ENCODE measurements at places on chromosomes 12 and 14. TPM values are rescaled to one million over a fixed set of nuclear protein-coding genes. Genes with fewer than 3 reads are reported as not detected.

- peak; percentile 84 for DNase-seq
- H3K36me3 ChIP-seq, result no peaks in the 10 kb centered on the region
- H3K4me1 ChIP-seq, result peaks cover 15% of the 10 kb centered on the region
- H3K4me3 ChIP-seq, result peak within 1 kb of the TSS; percentile 92
Observed at GRCh38 chr12:32106517-32107358, at the start of gene BICD1. Gene BICD1, plus strand, starts transcription at chr12:32106847. Its CDS starts 485 bp downstream, at chr12:32107332.

DNA sequence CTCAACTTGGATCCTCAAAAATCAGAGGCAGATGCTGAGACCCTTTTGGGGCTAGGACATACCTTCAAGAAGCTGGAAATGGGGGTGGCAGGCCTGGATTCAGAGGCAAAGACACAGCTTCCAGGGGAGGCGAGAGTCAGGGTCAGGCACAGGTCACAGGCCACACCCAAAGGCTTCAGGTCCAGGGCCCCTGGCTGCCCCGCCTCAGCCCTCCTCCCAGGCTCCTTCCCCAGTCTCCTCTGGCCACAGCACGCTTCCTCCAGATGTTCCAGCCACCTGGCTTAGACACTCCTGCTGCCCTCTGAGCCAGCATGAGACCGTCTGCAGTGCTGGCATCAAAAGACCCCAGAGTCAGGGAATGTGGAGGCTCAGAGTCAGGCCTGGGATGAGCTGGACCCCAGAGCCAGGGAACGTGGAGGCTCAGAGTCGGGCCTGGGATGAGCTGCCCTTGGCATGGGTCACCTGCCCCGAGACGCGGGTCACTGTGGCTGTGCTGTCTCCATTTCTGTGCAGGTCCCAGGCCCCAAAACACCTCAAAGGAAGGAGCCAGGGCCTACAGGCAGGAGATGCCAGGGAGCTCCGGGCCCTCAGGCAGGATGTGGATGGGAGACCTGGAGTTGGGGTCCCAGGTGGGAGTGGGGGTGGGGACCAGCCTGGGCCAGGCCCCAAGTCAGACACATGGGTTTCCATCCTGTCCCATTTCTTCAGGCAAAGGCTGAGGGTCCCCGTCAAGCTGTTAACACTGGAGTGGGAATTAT lies 58.9 kb downstream of the DIO3 start:
- H3K4me3 ChIP-seq, result no peak overlapping the region
- no peaks in the 10 kb centered on the region for H3K36me3 ChIP-seq
- DNase-seq, result no peak
- H3K27me3 ChIP-seq, result no peaks in the 10 kb centered on the region
- no peak overlapping the region for H3K27ac ChIP-seq
- no peaks in the 10 kb centered on the region for H3K4me1 ChIP-seq

GRCh38 chr12:8667270-8667669 lies 4.6 kb upstream of the MFAP5 start:
- H3K4me3 ChIP-seq, result no peak overlapping the region
- H3K27ac ChIP-seq, result no peak overlapping the region
- no peak for DNase-seq
- no peaks in the 10 kb centered on the region for H3K27me3 ChIP-seq

GRCh38 chr14:60656686-60657455 lies 7.6 kb upstream of the SIX1 start:
- H3K36me3 ChIP-seq, result no peaks in the 10 kb centered on the region
- H3K27ac ChIP-seq, result no peak overlapping the region
- DNase-seq, result peak; percentile 38
- H3K4me3 ChIP-seq, result peak overlapping the region; percentile 67
- H3K27me3 ChIP-seq, result peaks cover 5% of the 10 kb centered on the region

DNA sequence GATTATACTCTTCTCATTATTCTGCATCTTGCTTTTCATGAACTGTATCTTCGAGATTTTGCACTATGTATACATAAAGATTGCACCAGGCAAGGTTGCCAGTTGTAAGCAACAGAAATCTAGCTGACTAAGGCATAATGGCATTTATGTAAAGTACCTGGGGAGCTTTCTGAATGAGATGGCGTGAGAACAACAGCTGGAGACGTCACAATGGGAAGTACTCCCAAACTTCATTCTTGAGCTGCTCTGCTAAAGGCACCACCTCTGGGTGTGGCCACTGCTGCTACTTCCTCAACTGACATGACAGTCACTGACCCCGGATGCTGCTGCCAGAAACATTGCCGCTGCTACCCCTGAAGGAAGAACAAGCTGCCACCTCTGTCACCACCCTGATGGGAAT lies 220.7 kb downstream of the NOVA1 start:
- no peaks in the 10 kb centered on the region for H3K4me1 ChIP-seq
- H3K27ac ChIP-seq, result no peak overlapping the region
- no peaks in the 10 kb centered on the region for H3K36me3 ChIP-seq
- no peak for DNase-seq
- no peaks in the 10 kb centered on the region for H3K27me3 ChIP-seq
- H3K4me3 ChIP-seq, result no peak overlapping the region

GRCh38 chr12:30417697-30418231 lies 277.9 kb downstream of the IPO8 start:
- H3K27ac ChIP-seq, result no peak overlapping the region
- H3K4me3 ChIP-seq, result no peak overlapping the region
- H3K4me1 ChIP-seq, result no peaks in the 10 kb centered on the region
- no peaks in the 10 kb centered on the region for H3K27me3 ChIP-seq

DNA sequence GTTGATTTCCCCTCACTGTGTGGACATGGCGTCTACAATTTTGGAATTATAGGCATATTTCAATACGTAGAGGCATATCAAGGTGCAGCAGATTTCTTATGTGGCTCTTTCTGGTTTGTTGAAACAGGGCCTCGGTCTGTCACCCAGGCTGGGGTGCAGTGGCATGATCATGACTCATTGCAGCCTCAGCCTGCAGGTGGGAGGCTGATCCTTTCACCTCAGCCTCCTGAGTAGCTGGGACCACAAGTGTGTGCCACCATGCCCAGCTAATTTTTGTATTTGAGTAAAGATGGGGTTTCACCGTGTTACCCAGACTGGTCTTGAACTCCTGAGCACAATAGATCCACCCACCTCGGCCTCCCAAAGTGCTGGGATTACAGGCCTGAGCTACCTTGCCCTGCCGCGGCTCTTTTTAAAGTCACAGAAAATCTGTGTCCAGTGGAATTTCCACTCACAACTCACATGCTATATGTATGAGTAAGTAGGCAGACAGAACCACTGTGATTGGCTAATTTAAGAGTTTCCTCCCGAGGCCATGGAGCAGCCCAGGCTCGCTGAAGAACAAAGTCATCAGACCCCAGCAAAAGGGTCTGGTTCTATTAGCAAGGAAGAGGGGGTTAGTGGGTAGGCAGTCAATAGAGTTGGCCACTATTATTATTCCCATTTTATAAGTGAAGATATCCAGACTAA lies 9.1 kb downstream of the GNG2 start:
- no peak overlapping the region for H3K4me3 ChIP-seq
- DNase-seq, result no peak
- H3K36me3 ChIP-seq, result no peaks in the 10 kb centered on the region
- no peak overlapping the region for H3K27ac ChIP-seq
- no peaks in the 10 kb centered on the region for H3K27me3 ChIP-seq

DNA sequence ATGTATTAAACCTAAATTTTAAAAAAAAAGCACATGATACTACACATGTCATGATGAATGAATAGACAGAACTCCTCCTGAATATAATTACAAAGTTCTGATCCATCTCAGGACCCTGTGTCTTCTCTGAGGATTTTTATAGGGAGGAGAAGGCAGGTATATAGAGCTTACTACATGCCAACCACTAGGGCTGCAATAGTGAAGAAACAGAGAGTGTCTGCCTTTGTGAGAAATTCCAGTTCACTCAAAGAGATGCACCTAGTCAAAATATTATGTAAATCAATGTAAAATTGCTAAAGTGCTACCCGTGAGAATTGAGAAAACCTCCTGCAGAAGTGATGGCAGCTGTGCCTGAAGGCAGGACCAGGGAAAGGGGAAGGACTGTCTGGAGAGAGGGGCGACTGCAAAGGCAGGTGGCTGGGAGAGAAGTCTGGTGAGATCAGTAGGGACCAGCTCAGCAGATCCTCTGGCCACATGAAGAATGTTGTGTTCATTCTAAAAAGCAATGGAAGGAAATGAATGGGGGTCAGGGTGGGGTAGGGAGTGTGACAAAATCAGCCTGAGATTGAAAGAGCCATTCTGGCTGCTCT lies 15.1 kb downstream of the ABHD4 start:
- no peaks in the 10 kb centered on the region for H3K27me3 ChIP-seq
- H3K27ac ChIP-seq, result peak overlapping the region; percentile 74
- H3K4me1 ChIP-seq, result peaks cover 11% of the 10 kb centered on the region
- H3K36me3 ChIP-seq, result peaks cover 31% of the 10 kb centered on the region

- H3K36me3 ChIP-seq, result no peaks in the 10 kb centered on the region
- no peak overlapping the region for H3K4me3 ChIP-seq
- DNase-seq, result no peak
- H3K27ac ChIP-seq, result no peak overlapping the region
Observed at GRCh38 chr14:61190341-61190740, 90.8 kb downstream of the TMEM30B start.

DNA sequence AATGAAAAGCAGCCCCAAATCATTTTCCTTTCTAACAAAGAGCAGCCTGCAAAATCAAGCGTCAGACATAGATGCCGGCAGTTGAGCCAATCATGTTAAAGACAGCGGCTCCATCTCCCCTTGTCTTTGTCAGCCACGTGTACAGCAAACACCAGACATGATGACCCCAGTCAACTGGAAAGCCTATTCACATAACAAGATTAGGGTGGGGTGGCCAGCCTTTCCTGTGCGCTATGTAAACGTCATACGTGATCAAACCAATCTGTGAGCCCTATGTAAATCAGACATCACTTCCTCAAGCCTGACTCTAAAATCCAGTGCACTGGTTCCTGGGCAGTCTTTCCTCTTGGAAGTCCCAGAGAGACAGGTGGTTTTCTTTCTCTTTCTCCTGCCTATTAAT lies 9.9 kb upstream of the FICD start:
- H3K36me3 ChIP-seq, result no peaks in the 10 kb centered on the region
- DNase-seq, result no peak
- H3K4me1 ChIP-seq, result no peaks in the 10 kb centered on the region
- no peak overlapping the region for H3K4me3 ChIP-seq
- H3K27me3 ChIP-seq, result no peaks in the 10 kb centered on the region

DNA sequence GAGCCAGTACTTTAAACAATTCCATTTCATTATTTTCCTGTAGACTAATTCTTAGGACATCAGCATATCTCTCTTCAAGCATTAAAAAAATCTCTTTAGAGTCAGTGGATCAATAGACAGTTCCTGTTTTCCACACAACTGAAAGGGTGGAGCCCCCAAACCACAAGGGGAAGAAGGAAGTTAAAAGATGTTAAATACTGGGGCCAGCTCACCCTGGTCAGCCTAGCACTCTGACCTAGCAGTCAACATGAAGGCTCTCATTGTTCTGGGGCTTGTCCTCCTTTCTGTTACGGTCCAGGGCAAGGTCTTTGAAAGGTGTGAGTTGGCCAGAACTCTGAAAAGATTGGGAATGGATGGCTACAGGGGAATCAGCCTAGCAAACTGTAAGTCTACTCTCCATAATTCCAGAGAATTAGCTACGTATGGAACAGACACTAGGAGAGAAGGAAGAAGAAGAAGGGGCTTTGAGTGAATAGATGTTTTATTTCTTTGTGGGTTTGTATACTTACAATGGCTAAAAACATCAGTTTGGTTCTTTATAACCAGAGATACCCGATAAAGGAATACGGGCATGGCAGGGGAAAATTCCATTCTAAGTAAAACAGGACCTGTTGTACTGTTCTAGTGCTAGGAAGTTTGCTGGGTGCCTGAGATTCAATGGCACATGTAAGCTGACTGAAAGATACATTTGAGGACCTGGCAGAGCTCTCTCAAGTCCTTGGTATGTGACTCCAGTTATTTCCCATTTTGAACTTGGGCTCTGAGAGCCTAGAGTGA lies at the start of gene LYZ:
Gene LYZ (plus strand): TSS at position 220 of the 777 bp plus-strand sequence. CDS start 28 bp downstream, at position 248.
- peaks cover 66% of the 10 kb centered on the region for H3K4me1 ChIP-seq
- peak within 1 kb of the TSS; percentile 84 for H3K27ac ChIP-seq
- no peak within 1 kb of the TSS for H3K4me3 ChIP-seq
- no peak for DNase-seq
- H3K36me3 ChIP-seq, result no peaks in the 10 kb centered on the region

GRCh38 chr12:68878846-68879245 lies 54.1 kb downstream of the CPM start:
- no peak overlapping the region for H3K4me3 ChIP-seq
- H3K27ac ChIP-seq, result no peak overlapping the region
- H3K27me3 ChIP-seq, result no peaks in the 10 kb centered on the region
- H3K36me3 ChIP-seq, result no peaks in the 10 kb centered on the region

DNA sequence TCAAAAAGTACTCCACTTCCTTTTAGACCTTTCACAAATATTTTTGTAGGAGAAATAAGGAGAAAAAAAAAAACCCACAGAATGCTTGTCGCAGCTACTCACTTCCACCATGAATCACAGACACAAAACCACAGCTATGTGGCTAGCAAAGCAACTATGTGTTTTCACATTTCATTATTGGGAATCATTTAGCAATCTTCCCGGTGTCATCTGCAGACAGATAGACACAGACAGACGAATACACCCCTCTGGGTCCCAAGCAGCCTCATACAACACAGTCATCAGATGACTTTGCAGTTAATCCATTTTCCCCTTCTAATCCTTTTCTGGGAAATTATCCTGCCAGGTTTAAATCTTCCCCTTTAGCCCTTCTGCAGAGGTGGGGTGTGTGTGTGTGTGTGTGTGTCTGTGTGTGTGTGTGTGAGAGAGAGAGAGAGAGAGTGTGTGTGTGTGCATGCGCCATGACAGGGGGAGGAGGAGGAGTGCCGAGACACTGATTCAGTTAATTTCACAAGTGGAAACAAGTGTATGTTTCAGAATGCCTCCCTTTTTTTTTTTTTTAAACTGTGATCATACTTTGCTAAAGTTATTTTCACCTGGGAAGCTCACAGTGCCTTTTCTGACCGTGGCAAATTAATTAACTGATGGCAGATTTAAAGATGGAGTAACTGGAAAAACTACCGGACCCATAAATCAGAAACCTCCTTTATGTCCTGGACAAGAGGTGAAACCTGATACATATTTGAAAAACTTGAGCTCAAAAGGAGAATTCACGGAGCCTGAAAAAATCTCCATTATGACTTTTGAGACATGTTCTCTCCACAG lies 39.9 kb downstream of the LTBP2 start:
- no peak overlapping the region for H3K4me3 ChIP-seq
- H3K36me3 ChIP-seq, result no peaks in the 10 kb centered on the region
- H3K27me3 ChIP-seq, result no peaks in the 10 kb centered on the region
- no peak overlapping the region for H3K27ac ChIP-seq
- DNase-seq, result no peak

DNA sequence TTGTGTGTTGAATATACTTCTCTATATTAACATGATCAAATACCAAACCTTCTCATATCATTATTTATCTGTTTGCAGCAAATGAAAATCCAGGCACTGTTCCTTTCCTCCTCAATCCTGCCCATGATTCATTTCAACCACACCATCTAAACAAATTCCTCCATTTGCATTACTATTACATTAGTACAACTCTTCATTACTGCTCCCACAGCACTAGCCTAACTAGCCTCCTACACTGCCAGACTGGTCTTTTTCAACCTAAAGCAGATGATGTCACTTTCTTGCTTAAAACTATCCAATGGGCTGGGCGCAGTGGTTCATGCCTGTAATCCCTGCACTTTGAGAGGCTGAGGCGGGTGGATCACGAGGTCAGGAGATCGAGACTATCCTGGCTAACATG lies 117.3 kb upstream of the MYF6 start:
- DNase-seq, result no peak
- H3K27me3 ChIP-seq, result no peaks in the 10 kb centered on the region
- H3K4me3 ChIP-seq, result no peak overlapping the region
- no peaks in the 10 kb centered on the region for H3K36me3 ChIP-seq

The CHGA gene
- total RNA-seq, result 80.1 TPM

The GLIPR1 gene
- 5.4 TPM for total RNA-seq

The LTB4R2 gene
- total RNA-seq, result 10.9 TPM

The INHBC gene
- total RNA-seq, result not detected

The CARMIL3 gene
- 0.99 TPM for total RNA-seq

The SMARCD1 gene
- total RNA-seq, result 34.2 TPM

The ANKRD33 gene
- total RNA-seq, result not detected

The AKAP3 gene
- total RNA-seq, result 8.2 TPM

The NXPH4 gene
- 2.9 TPM for total RNA-seq

The B3GNT4 gene
- total RNA-seq, result not detected

Data from body of pancreas (tissue), 4 donors.